ENCODE measurements at places on chromosomes 16 and 17. TPM values are rescaled to one million over a fixed set of nuclear protein-coding genes. Genes with fewer than 3 reads are reported as not detected.

Gene CRISPLD2
- polyA plus RNA-seq: 6.1 TPM

Gene CES4A
- polyA plus RNA-seq: 6.7 TPM

Gene SOX8
- 3.0 TPM for polyA plus RNA-seq

Gene STH
- polyA plus RNA-seq: not detected

Gene LGALS9B
- not detected for polyA plus RNA-seq

Gene RFWD3
- polyA plus RNA-seq: 29.4 TPM

Gene PIPOX
- polyA plus RNA-seq: 7.8 TPM

Gene ZNF652
- 25.2 TPM for polyA plus RNA-seq

Gene C16orf89
- polyA plus RNA-seq: 3.4 TPM

Gene CLEC18A
- 56.3 TPM for polyA plus RNA-seq

Gene PSMC3IP
- polyA plus RNA-seq: 16.3 TPM

Gene TNRC6C
- 13.6 TPM for polyA plus RNA-seq

Gene P4HB
- 458 TPM for polyA plus RNA-seq

Gene PRAC1
- polyA plus RNA-seq: not detected

Gene TNP2
- polyA plus RNA-seq: not detected

Gene EME1
- polyA plus RNA-seq: 8.5 TPM

Gene HYDIN
- 12.5 TPM for polyA plus RNA-seq

Gene GP2
- 1.8 TPM for polyA plus RNA-seq

Gene CCL17
- not detected for polyA plus RNA-seq

Gene PPP1R27
- 0.17 TPM for polyA plus RNA-seq

Gene TRIM25
- polyA plus RNA-seq: 32.0 TPM

Gene CDH13
- polyA plus RNA-seq: 14.7 TPM

Gene HLF
- polyA plus RNA-seq: 5.6 TPM

Gene C16orf74
- 3.7 TPM for polyA plus RNA-seq

Gene GPR142
- not detected for polyA plus RNA-seq

Gene PIK3R5
- 1.1 TPM for polyA plus RNA-seq

Gene RANBP10
- polyA plus RNA-seq: 19.2 TPM

Gene CNGB1
- polyA plus RNA-seq: 0.07 TPM

Gene SLC52A1
- polyA plus RNA-seq: 0.19 TPM

Gene PRM3
- polyA plus RNA-seq: not detected

Gene PLLP
- polyA plus RNA-seq: 21.1 TPM

Gene CD300C
- 0.35 TPM for polyA plus RNA-seq

Gene ZNF778
- 6.2 TPM for polyA plus RNA-seq

Gene GPRC5C
- 92.3 TPM for polyA plus RNA-seq

Gene SULT1A2
- 1.1 TPM for polyA plus RNA-seq
